B cell (primary cell): ENCODE measurements at places on chromosomes 3 and 15. TPM values are rescaled to one million over a fixed set of nuclear protein-coding genes. Genes with fewer than 3 reads are reported as not detected.

DNA sequence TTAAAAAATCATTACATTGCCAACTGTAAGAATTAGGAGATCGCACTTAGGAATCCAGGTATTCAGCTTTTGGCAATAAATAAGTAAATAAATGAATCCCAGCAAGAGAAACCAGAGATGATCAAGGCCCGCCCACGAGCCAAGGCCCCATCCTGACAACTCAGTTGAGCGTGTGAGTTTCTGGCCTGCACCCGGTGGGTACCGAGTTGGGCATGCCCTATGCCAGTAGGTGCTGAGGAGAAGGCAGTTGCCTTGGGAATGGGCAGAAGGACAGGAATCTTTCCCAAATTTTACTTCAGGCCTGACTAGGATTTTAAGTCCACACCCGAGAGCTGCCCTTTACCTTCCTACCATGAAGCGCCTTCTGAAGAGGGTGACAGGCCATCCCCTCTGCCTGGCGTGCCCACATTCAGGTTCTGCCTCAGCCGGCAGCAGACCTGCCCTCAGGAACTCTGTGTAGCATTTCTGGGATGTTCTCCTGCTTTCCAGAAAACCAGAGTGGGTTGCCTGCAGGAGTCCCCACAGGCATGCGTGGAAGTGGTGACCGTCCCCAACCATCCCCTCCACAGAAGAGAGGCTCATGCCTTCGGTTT lies 99.3 kb upstream of the ALDH1A3 start:
- no peak for DNase-seq
- H3K4me1 ChIP-seq: no peaks in the 10 kb centered on the region

GRCh38 chr3:58874248-58874741 lies 175.5 kb downstream of the CFAP20DC start:
- H3K27ac ChIP-seq: no peak overlapping the region
- no peaks in the 10 kb centered on the region for H3K4me1 ChIP-seq
- H3K27me3 ChIP-seq: no peaks in the 10 kb centered on the region
- no peak overlapping the region for H3K4me3 ChIP-seq

GRCh38 chr3:197295871-197296270 lies 2.5 kb downstream of the DLG1 start:
- peaks cover 16% of the 10 kb centered on the region for H3K4me1 ChIP-seq
- H3K4me3 ChIP-seq: no peak overlapping the region
- no peak for DNase-seq

The CD86 gene
- 31.5 and 37.6 TPM in 2 replicates for total RNA-seq

The REC114 gene
- total RNA-seq: not detected in 2 replicates

The CD200 gene
- total RNA-seq: 35.0 and 36.0 TPM in 2 replicates

The HRG gene
- not detected in 2 replicates for total RNA-seq

The CLDN1 gene
- not detected in 2 replicates for total RNA-seq

The PLA2G4E gene
- total RNA-seq: not detected in 2 replicates

The GABRB3 gene
- not detected in 2 replicates for total RNA-seq
